COR-L47 (cell line): ENCODE measurements at places on chromosomes 11 and 22.
A peak's percentile ranks its signal among the peaks of the same experiment; 100 is the strongest.

DNA sequence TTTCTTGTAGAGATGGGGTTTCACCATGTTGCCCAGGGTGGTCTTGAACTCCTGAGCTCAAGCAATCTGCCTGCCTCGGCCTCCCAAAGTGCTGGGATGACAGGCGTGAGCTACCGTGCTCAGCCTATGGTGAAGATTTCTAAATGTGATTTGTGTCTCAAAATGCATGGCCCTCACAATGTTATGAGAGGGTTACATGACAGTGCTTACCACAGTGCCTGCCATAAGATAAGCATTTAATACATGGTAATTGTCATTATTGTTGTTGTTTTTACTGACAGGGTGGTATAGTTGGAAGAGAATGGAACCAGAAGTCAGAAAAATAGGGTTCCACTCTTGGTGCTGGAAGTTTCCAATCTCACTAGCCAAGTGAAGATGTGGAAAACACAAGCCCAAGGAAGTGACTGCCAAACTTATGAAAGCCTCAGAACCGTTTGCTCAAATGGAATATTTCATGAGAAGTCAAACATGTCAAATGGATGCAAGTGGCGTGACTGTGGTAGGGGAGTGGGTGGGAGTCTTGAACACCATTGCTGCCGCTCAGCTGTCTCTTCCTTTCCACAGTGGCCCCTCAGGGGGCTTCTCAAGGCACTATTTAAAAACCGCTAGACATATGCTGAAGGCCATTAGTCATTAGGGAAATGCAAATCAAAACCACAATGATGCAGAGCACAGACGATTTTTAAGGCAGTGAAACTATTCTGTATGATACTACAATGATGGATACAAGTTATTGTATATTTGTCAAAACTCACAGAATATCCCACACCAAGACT, 29.1 kb upstream of the LMO2 start:
- DNase-seq = no peak

GRCh38 chr22:25797498-25798290, 55.7 kb downstream of the MYO18B start:
- DNase-seq = peak; percentile 91

DNA sequence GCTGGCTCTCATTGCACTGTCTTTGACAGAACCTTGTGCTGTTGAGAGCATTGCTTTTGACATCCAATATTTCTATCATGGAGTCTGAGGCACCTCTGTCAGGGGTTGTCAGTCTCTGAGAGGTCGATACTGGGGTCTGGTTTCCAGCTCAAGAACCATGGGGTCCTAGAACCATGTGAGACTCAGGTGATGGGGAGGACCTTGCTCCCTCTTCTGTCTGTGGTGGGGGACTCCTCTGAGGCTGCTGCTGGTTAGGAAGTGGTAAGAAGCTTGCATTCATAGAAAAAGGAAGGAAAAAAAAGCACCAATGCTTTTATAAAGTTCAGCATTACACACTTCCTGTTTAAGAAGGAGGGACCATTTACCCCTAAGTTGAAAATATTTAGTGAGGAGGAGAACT, 91.8 kb upstream of the CD44 start:
- no peak for DNase-seq

DNA sequence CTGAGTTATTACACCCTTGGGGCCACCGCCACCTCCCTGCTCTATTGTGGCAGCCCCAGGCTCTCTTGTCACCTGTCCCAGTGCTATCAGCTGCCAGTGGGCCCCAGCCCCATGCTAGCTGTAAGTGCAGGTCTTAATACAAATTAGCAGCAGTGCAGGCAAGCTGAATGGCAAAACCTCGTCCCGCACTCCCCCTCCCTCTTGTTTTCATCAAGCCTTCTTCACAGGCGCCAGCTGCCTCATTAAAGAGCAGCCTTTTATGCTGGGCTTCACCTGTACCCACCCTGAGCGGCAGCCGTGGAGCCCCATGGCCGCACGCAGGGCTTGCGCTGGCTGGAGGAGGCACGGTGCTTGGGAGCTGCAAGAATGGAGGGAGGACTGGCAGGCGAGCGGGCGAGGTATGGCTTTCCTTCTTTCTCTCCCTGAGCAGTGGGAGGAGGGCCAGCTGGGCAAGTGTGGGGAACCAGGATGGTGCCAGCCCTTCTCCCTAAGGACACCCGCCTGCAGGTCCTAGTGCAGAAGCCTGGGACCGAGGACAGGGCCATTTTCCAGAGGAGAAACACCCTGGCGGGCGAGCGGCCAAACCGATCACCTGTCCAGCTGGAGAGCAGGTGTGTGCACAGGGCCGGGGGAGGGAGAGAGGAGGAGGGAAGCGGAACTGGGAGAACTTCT, 70.7 kb downstream of the FLI1 start:
- peak; percentile 91 for DNase-seq

GRCh38 chr11:849104-849824, 6.6 kb downstream of the TSPAN4 start:
- peak; percentile 53 for DNase-seq

- DNase-seq = no peak
Observed at GRCh38 chr11:55457641-55458040, 89.9 kb downstream of the OR4A15 start.

DNA sequence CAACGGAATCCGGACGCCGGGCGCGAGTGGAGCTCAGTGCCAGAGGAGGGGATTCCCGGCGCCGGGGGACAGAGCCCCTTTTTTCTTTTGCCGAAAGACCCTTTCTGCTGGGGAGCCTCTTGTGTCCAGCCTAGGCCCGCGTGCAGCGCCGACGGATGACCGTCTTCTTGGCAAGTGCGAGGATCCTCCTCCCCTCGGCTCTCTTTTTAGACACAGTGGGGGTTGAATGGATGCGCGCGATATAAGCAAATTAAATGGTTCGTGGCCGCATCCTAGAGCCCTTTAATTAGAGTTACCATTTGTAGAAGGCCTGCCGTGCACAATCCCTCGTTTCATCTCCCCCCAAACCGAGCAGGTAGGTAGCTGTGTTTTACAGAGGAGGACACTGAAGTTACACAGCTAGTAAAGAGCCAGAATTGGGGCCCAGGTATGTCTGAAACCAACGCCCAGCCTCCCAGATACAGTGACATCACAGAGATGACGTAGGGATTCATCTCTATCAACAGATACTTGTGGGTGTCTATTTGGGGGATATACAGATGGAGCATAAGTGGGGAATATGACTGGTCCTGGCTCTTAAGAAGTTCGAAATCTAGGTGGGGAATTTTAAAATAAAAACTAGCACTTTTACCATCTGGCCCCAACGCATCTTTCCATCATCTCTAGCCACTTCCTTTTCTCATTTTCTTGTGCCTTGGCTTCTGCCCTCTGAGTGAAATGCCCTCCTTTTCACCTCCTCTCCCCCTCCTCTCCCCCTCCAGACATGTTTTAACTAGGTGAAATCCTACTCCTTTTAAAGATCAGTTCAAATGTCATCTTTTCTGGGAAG, 875 bp downstream of the TCP11L1 start:
- DNase-seq = peak; percentile 58

- no peak for DNase-seq
Observed at GRCh38 chr11:109552376-109552775, 130.4 kb downstream of the C11orf87 start.

DNA sequence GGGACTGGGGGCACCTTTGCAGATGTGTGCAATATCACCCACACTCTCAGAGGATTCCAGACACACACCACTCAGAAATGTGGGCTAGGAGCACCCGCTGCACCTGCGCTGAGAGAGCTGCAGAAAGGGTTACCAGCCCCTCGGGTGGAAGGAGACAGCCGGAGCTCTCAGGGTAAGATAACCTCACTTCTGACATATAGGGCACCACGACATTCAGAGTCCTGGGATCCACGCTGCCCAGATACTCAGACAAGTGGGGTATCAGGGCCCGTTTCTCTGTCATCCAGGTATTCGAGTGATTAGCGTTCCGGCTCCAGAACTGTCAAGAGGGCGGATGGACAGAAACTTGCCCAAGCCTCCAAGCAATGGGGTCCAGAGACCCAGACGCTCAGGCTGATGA, 6.2 kb upstream of the SYT8 start:
- no peak for DNase-seq

GRCh38 chr11:11787305-11788062, 54.3 kb upstream of the USP47 start:
- peak; percentile 44 for DNase-seq

- no peak for DNase-seq
Observed at GRCh38 chr11:64759131-64759721, 548 bp downstream of the PYGM start.

- DNase-seq = no peak
Observed at GRCh38 chr11:63855975-63856374, 17.1 kb downstream of the MARK2 start.

GRCh38 chr11:36408498-36409136, 101.5 kb downstream of the TRAF6 start:
- DNase-seq = no peak

GRCh38 chr11:13010749-13011465, 1.8 kb downstream of the RASSF10 start:
- DNase-seq = no peak

DNA sequence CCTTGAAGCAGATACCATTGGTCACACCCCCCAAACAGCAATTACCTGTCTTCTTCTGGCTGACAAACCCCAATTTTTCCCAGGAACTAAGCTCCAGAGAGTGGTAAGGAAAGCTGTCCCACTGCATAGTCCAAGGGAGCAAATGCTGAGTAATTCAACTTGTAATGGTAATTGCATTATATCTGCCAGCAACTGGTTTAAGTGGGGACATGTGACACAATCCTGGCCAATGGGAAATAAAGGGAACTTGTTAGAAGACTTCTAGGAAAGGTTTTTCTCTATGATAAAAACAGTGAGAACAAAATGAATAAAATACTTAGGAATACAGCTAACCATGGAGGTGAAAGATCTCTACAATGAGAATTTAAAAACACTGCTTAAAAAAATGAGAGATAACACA, 9.5 kb upstream of the ISX start:
- DNase-seq = no peak

DNA sequence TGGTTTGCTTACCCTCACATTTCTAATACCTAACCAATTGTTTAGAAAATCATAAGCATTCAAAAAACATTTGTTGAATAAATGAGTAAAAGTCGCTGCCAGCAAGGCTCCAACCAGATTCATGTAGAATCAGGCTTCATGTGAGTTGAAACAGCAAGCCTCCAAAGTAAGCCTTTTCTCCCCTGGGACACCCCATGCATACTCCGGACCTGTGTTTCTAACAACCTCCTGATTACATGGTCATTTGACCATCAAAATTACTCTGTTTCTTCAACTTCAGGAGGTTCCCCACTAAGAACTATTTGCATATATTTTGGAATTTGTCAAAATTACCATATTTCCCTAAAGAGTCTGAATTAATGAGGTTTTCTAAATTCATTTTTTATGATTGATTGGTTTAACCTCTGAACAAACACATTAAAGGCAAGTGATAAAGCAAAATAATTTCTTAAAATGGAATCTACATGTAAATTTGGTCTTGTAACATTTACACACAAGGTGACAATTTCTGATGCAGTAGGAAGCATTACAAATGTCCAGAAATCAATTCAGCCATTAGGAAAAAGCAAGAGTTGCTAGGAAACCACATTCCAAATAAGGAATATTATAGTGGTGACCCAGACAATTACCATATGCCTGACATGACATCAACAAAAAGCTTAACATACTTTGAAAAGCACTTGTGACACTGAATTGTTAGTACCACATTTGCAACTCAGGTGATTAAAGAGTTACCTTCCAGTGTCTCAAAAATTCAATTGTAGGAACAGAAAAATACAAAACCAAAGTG, 252.6 kb downstream of the GUCY1A2 start:
- DNase-seq = no peak

DNA sequence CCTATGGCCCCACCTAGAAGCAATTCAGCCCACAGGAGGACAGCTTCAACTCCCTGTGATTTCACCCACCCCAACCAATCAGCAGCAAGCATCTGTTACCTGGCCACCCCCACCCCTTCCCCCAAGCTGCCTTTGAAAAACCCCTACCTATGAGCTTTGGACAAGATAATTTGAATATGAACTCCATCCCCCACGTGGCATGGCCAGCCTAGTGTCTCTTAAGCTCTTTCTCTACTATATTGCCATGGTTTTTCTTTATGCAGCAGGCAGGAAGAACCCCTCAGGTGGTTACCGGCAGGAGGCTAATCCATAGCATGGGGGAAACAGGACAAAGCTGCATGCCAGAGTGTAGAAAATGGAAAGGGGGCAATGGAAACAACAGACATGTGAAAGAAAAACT, 29.0 kb downstream of the CTSC start:
- DNase-seq = no peak

DNA sequence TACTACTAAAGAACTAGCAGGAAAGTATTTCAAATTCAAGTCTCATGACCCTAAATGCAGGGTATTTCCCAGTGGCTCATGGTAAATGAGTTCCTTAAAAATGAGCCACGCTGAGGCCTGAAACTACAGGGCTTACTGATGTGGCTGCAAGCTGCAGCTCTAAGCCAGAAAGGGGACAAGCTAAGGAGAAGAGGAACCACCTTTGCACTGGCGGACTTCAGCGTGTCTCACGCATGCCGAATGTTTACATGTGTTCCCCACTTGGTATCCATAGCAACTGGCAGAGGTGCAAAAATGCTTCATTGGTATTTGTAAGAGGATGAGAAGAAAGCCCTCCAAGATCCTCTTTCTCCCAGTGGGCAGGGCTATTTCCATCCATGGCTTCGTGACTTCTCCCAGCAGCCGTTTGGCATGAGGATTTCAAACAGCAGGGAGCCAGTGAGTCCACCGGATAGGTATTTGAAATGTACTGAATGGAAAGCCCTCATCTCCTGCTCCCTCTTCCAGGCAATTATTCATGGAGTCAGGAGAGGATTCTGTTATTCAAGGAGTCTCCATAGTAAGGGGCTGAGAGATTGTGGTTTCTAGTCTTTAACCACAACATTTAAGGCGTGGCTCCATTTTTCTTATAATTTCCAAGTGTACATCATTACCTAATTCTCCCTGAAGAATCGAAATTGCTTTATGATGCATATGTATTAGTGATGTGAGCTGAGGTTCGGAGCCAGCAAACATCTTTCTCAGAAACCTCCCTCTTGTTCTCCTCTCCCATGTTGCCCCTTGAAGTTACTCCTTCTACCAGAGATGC, 55.3 kb upstream of the CD44 start:
- DNase-seq = no peak

- DNase-seq = no peak
Observed at GRCh38 chr11:119861160-119861559, 132.2 kb upstream of the NECTIN1 start.

- no peak for DNase-seq
Observed at GRCh38 chr22:50243685-50244419, 971 bp downstream of the TUBGCP6 start.

DNA sequence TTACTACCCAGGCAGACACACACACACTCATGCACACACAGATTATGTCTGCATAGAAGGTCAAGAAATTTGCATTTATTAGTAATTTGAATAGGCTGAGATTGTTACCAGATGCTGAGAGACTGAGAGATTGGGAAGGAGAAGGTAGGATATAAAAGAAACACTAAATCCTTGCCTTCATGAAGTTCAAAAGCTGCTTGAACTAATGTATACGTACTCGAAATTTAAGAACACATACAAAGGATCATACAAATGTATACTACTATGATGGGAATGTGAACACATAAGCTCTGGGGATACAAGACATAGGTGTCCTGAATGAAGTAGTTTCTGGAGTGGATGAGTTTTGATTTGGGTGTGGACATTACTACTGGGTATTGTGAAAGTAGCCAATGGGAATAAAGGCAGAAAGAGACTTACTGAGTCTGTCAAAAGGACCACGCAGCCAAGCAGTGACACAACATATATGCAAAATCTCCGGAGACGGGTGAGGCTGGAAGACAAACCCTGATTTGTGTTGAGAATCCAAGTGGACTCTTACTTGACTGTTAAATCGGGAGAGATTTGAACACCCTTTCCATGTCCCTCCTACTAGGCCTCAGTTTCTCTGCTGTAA, 7.3 kb upstream of the PKNOX2 start:
- no peak for DNase-seq
